Smooth muscle cell of the umbilical artery (primary cell): ENCODE measurements at places on chromosomes 3 and 15. TPM values are rescaled to one million over a fixed set of nuclear protein-coding genes. Genes with fewer than 3 reads are reported as not detected.

ARHGAP31 gene
- total RNA-seq, result 8.6 and 16.0 TPM in 2 replicates

IQCF5 gene
- not detected in 2 replicates for total RNA-seq

DAPK2 gene
- 0.51 TPM in 1 of 2 replicates, not detected in the other for total RNA-seq

GPR15 gene
- not detected in 2 replicates for total RNA-seq

GOLGA6L25 gene
- not detected in 2 replicates for total RNA-seq
